ENCODE measurements at places on chromosomes 12 and 14.

GRCh38 chr12:126191949-126192348 lies 1126.7 kb downstream of the AACS start:
- no peak for DNase-seq

GRCh38 chr12:95956557-95957145 lies 13.5 kb downstream of the AMDHD1 start:
- DNase-seq: no peak

DNA sequence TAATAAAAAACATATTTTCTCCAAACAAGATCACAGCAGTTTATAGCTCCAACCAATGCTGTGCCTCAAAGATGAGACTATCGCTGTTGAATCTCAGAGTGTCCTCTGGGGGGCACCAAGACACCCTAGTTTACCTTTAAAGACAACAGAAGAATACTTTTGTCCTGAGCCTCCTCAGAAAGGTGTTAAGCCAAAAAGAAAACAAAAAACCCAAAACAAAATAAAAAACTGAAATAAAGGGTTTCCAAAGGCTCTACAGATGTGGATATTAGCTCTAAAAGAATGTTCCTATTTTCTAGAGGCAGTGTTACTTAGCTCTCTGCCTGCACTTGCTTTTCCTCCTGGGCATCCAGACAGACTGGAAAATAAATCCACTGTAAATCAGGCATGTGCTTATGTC lies 86.9 kb upstream of the TTC7B start:
- no peak for DNase-seq

DNA sequence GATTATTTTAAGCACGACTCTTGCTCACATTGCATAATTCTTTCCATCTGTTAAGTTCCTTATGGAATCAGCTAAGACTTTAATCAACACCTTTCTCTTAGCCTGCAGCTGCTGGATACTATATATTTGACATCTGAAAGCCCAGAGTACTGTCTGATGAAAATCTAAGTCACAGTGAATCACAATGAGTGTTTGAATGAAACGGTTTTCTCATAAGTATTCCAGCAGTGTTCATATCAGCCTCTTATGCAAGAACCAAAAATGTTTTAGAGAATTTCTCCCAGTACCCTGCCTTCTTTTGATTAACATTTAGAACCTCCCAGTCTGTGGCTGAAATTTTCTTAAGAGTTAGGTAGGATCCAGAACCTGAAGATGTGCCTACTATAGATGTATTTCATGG lies 55.6 kb downstream of the FRMD6 start:
- DNase-seq: no peak

DNA sequence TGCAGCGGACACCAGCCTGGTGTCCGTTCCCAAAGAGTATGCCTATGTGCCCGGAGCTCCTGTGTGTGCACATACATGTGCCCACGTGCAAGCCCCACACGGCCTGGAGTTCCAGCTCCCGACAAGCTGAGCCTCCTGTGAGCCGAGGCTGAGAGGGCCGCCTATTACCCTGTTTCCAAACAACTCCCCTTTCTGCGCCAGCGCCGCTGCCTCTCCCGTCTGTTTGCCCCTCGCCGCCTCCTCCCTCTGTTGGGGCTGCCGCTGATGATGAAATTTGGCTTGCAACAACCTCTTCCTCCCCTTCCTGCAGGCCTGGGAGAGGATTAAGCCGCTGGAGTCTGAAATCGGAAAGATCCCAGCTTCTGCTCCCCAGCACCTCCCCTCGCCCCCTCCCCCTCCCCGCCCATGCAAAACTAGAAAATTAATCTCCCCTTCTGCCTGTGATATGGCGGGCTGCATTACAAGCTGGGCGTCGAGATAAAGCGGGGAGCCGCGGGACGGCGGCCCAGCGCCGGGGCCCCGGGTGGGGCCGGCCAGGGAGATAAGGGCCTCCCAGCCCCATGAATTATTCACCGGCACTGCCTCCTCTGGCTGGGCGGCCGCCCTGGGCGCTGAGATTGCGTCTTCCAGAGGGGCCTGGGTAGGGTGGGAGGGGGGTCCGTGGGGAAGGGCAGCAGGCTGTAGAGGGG lies 6.8 kb upstream of the ASIC1 start:
- no peak for DNase-seq

GRCh38 chr12:62718762-62719426 lies 216.1 kb downstream of the PPM1H start:
- DNase-seq: no peak

DNA sequence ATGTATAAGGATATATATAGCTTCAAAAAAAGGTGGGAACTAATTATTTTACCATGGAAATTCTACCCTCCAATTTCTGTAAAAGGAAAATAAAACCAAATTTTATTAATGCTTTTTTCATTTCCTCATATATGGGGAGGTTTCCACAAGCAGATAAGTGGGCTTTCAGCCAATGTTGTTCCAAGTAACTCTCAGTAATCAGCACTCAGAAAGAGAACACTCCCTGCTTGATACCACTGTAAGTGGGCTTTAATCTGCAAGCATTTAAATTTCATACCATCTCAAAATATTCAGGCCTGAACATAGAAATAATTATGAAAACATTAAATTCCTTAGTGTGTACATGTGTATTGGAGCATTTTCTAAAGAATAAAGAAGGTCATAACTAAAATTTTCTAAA lies 827.6 kb downstream of the C12orf50 start:
- DNase-seq: no peak

DNA sequence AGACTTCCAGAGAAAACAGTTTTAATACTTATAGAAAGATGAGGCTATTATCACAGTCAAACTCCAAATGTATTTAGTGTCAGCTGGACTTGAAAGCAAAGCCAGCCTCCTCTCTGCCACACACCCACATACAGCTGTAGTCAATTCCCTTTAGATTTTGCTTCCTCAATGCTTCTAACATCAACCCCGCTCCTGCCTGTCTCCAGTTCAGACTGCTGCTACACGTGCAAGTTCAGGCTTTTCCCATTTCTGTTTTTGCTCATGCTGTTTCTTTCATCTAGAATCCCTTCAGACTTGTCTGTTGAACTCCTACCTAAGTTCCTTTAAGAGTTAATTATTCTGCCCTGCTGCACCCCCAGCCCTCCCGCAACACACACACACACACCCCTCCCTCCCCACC lies 380.0 kb downstream of the KCNH5 start:
- no peak for DNase-seq

- no peak for DNase-seq
These were observed 8.2 kb upstream of the ZNF740 start for GRCh38 chr12:53172352-53172751.

DNA sequence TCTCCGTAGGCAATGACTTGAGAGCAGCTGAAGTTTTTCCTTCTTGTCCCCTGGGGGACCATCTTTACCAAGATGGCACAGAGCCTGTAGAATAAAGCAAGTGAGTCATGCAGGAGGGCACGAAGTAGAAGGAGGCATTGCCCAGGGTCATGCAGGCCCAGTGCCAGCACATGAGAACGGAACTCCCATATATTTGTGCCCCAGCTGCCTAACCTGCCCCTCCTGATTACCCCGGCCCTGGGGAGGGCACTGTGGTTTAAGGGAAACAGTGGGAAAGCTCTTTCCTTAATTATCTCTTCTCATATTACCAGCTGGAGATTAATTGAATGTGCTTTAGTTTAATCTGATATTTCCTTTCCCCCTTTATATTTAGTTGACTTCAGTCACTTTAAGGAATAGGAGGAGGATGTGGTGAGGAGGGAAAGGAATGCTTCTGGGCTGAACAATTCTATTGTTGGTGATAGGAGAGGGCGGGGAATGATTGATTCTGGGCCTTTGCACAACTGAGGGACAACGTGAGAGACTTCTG lies 51.9 kb downstream of the RASSF8 start:
- no peak for DNase-seq

DNA sequence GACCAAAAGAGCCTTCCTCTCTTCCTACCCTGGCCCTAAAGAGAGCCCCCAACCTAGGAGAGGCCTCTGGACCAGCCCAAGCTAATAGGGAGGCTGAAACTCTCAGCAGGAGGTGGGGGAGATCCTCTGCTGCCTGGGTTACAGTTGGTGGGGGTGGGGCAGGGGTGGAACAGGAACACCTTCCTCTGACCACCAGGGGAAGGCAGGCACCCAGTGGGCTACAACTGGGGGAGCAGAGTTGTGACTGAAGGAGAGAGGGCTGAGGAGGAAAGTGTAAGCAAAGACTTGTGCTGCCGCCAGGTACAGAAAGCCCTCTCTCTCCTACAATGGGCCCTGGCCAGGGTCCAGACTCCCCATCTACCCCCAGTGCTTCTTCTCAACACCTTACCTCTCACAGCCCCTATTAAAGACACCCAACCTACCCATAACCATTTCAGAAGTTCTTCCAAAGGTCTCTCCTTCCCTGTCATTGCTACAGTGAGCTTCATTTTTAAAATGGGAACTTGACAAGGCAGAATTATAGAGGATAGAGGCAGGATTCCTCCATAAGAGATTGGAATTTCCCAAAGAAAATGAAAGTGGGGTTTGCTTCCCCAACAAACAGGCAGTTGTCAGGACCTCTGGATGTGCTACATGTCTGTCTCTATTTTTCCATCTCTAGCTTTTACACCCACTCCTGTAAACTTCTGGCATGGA lies 1.4 kb downstream of the MYO1A start:
- DNase-seq: no peak

DNA sequence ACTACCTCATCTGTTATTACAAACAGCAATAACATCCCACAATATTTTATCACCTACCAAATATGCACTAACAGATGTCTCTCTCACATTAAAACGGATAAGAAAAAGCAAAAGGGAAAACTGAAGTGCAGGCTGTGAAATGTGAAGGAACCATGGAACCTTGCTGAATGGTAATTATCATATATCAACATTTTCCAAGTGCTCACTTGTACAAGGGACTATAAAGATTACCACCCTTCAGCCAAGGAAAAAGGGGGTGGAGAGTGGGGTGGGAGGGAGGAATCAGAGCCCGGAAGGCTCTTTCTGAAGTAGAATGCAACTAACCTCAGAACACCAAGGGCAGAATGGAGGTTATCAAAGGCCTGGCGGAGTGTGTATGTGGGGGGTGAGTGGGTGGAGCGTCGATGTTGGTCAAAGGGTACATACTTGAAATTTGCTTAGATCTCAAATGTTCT lies 1.2 kb downstream of the SNX6 start:
- no peak for DNase-seq

- no peak for DNase-seq
These were observed 20.7 kb downstream of the HELB start for GRCh38 chr12:66323017-66323416.

DNA sequence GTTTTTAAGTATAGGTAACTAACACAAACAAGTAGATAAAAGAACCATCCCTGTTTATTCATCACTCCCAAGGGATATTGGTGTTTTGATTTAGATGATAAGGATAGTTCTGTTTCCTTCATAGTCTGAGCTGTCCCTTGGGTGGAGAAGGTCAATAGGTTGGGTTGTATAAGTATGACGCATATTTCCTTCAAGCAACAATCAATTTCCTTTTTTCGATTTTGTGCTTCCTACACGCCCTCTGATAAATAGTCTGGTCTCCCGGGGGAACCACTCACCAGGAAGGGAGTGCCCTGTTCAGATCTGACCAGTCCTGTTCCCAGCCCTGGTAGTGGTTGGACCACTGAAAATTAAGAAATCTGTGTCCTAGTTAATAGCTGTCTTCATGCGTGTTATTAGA lies 378.8 kb upstream of the FAR2 start:
- no peak for DNase-seq

- no peak for DNase-seq
These were observed 58.5 kb upstream of the PLXNC1 start for GRCh38 chr12:94089891-94090290.

- no peak for DNase-seq
These were observed 75.5 kb downstream of the PLXNC1 start for GRCh38 chr12:94223842-94224241.

DNA sequence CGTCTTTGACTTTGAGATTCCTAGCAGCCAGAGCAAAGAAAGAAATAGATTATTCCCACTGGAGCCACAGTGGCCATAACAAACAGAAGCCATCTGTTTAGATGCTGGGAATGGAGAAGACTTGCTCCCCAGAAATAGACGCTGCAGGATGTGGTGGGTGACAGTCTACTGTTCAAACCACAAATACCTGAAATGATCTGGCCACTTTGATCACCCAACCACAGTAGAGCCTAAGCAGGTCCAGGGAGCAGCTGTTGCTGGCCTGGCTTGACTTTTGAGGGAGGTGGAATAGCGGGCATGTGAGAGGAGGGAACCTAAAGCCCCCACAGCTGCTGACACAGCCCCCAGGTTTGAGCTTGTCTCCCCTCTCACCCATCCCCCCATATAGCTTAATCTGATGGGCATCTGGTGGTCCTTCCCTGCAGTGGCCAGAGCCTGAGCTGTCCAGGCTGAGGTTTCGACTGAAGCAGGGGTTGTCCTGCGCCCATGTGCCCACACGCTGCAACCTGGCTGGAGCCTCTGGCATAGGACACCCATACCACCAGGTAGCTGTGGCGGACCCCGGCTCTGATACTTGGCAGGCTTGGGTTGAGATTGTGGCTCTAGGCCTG lies 38.7 kb downstream of the SH2B3 start:
- no peak for DNase-seq

- DNase-seq: no peak
These were observed 77.5 kb downstream of the PELI2 start for GRCh38 chr14:56195704-56196103.

DNA sequence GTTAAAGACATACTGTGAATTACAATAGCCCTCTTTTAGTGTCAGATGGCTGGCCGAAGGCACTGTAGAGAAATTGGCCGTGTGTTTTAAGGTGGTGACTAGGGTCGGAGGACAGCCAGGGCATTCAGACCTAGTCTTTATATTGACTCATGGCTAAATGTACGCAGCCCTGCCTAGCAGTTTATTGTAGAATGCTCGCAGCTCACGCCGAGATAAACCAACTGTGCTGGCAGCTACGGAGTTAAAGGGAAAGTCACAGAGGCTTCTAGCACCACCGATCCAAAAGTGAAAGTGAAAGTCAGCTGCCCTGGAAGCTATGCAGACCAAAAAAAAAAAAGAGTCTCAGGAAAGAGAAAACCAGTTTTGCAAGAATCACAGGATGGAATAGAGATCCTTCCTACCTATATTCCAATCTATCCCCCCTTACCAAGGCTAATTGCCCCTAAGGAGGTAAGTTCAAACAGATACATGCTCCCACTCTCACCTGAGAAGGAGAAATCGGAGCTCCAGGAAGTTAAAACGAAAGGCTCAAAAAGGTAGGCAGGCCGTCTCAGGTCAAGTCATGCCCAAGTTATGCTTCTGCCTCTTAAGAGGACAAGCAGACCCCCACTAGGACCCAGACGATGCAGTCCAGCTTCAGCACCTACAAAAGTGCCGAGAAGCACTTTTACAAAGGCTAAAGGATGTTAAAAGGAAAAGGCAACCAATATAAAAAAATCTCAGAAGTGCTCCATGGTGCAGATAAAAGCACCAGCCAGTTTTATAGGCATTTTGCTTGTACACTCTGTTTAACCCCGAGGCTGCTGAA lies 24.8 kb downstream of the KLRK1 start:
- no peak for DNase-seq

DNA sequence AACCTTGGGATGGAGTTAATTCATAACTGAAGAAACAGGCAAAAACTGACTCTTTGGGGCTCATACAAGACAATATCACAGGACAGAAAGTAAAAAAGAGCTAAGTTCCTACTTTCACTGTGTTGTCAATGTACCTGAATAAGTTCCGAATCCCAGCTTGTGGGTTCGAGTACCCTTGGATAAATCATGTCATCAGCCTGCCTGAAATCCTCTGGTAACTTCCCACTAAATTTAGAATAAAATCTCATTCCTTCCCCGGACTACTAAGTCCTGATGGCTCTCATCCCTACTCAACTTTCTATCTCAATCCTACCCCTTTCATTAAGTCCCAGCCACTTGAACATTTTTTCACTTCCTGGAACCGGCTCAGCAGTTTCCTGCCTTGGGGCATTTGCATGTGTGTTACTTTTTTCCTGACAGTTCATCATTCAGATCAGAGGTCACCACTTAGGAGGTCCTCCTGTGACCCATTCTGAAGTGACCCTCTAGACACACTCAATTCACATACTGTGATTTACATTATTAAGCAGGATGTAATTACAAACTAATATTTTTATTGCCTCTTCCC lies 12.7 kb downstream of the ERP29 start:
- no peak for DNase-seq

All from NCI-H1436 treated with DMSO at 0.1 percent for 48 hours (cell line).